ENCODE measurements at places on chromosomes 1 and 21.

DNA sequence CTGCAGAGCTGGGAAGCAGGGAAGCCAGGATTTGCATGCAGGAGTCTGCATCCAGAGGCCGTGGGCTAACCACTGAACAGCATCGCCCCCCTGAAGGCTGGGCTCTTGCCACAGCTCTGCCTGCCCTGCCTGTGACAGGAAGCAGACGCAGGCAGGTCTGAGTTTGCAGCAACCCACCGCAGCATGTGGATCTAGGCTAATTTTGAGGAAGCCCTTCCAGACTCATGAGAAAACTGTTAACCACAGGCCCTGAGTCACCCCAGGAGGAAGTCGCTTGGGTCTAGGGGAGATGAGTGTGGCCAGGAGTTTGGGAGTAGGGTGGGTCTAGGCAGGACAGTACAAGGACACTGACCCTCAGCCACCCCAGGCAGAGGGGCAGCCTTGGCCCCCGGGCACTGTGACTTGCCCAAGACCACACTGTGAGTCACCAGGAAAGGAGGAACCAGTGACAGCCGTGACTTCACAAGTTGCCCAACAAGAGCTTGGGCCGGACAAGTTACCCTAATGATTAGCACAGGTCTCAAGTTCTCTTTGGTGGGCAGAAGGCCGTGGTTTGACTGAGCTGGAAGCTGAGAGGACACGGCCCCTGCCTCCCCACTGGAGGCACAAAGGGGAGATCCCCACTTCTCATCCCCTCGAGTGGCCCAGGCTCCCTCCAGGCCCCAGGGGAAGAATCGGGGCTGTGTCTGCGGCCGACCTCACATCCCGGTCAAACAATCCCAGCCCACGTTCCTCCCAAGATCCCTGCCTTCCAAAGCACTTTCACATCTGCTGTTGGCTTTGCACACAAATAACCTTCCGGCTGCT, 826 bp downstream of the LAPTM5 start:
- DNase-seq = peak; percentile 77

DNA sequence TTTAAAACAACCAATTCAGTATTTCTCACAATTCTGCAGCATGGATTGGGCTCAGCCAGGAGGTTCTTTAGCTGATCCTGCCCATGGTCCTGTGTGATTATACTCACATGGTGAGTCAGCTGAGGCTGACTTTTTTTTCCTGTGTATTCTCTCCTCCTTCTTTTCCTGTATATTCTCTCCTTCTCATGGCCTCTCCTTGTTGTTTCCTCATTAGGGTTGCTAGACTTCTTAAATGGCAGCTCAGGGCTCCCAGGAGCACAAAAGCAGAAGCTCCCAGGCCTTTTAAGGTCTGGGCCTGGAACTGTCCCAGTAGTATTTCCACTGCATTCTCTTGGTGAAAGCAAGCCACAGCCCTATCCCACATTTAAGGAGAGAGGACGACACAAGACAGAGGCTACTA, 26.8 kb downstream of the VANGL1 start:
- no peak for DNase-seq

- DNase-seq = peak; percentile 86
Observed at GRCh38 chr1:40450495-40451237, 390 bp downstream of the ZFP69B start.

DNA sequence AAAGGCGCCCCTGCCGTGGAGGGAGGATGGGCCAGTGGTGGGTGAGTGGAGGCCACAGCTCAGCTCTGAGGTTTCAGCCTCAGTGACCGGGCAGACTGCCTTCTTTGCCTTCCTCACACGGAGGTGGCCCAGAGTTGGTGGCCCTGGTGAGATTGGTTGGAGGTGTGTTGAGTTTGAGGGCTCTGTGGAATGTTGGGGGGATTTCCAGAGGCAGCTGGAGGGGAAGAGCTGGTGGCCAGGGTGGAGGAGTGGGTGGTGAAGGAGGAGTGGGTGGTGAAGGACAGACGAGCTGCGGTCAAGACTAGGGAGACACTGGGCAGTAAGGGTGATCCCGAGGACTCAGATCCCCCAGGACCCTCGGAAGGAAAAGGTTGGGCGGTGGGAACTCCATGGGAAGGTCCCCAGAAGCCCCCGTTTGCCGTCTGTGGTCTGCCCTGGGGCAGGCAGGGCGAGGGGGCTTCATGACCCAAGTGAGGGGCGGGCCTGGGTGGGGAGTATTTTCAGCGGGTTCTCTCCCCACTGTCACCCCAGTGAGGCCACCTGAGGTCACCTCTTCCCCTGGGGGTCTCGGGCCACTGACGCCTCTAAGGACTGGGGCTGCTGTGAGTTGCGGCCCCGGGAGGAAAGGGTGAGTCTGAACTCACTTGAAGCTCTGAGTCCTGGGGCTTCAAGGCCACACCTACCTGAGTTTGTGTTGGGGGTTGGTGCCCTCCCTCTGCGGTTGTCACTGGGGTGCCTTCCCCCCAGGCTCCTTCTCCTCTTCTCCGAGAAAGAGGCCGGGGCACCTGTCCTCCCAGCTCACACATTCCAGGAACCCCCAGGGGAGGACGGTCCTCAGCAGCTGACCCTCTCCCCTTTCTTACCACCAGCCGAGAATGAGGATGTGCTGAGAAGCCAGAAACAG, 22.7 kb upstream of the PIK3CD start:
- DNase-seq = peak; percentile 82

DNA sequence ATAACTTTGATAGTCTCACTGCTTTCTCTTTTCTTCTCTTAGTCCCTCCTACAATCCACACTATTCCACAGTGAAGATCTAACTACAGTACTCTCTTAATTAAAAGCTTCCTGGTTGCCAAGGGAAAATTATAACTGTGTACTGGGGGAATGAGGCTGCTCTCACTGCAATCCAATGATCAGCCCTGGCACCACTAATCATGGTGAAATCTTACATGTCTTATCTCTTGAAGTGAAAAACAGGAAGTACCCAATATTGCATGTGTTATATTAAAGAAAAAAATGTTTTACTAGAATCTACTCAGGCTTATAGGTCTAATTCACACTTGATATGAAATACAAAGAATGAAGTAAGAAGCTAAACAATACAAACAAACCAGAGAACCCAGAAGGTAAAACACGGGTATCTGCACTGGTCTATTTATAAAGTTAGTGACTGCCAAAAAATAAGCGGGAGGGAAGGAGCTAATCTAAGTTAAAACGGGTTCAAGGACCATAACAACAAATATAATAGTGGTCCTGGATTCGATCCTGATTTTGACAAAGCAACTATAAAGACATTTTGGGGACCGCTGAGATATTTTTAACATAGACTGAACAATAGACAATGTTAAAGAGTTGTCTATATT, 57.5 kb downstream of the RGS2 start:
- DNase-seq = no peak

- no peak for DNase-seq
Observed at GRCh38 chr1:16248603-16249516, 11.9 kb upstream of the CPLANE2 start.

- peak; percentile 10 for DNase-seq
Observed at GRCh38 chr1:200306944-200307754, 102.7 kb downstream of the ZNF281 start.

- DNase-seq = no peak
Observed at GRCh38 chr1:5970610-5971273, 21.5 kb downstream of the NPHP4 start.

DNA sequence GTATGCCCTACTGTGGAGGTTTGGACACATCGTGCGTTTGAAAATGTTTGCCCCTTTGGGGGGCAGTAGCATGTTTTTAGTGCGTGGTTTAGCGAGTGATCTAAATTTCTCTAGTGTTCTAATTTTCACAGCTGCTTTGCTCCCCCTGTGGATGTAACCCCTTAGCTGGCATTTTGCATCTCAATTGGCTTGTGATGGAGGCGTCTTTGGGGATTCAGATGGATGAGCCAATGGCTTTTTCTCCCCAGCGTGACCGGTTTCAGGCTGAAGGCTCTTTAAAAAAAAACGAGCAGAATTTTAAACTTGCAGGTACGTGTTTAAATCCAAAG, 836 bp downstream of the CDC7 start:
- DNase-seq = no peak

Data from stimulated activated naive CD8-positive, alpha-beta T cell treated with anti-CD3 and anti-CD28 coated beads, Interleukin-15, Interleukin-2, amounts not matched to agents 100 U/mL and 50 U/mL, for 24 hours (primary cell).